ENCODE measurements at places on chromosomes 11 and 22.

DNA sequence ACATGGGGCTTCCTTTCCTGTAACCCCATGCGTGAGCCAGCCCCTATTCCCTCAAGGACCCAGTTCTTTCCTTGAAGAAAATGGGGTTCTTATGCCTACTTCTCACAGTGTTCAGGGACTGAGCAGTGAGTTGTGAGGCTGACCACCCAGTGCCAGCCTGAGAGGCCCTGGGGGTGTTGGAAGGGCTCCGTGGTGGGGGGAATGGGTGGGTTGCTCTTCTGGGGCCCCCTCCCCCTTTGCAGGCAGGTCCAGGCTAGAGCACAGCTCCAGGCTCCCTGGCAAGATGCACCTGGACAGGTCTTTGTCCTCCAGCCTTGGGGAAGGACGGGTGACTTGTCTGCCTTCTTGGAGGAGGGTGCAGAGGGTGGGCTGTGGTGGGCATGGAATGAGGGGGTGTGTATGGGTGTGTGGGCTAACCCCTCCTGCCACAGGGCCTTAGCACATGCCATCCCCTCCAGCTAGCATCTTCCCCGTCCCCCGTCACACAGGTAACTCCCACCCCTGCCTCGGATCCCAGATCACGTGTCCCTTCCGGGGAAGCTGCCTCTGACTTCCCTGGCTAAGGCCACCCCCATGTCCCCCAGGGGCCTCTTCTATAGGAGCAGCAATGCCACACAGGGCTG is 64.6 kb downstream of the MYEOV start:
- DNase-seq: no peak

- DNase-seq: no peak
These were observed 2.6 kb upstream of the CCDC81 start for GRCh38 chr11:86372041-86372440.

GRCh38 chr11:13701506-13701905 is 33.0 kb downstream of the FAR1 start:
- no peak for DNase-seq

DNA sequence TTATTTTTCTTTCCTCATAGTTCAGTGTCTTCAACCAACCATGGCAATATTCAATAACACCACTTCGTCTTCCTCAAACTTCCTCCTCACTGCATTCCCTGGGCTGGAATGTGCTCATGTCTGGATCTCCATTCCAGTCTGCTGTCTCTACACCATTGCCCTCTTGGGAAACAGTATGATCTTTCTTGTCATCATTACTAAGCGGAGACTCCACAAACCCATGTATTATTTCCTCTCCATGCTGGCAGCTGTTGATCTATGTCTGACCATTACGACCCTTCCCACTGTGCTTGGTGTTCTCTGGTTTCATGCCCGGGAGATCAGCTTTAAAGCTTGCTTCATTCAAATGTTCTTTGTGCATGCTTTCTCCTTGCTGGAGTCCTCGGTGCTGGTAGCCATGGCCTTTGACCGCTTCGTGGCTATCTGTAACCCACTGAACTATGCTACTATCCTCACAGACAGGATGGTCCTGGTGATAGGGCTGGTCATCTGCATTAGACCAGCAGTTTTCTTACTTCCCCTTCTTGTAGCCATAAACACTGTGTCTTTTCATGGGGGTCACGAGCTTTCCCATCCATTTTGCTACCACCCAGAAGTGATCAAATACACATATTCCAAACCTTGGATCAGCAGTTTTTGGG is at the start of gene OR51T1:
Gene OR51T1, plus strand, starts transcription at position 41 of the 641 bp plus-strand sequence. Its CDS starts 0 bp downstream, at position 41.
- DNase-seq: peak; percentile 7

GRCh38 chr22:32473388-32473952 is 1.1 kb upstream of the FBXO7 start:
- DNase-seq: peak; percentile 40

GRCh38 chr11:2898366-2899079 is 12.9 kb upstream of the CDKN1C start:
- DNase-seq: peak; percentile 89

DNA sequence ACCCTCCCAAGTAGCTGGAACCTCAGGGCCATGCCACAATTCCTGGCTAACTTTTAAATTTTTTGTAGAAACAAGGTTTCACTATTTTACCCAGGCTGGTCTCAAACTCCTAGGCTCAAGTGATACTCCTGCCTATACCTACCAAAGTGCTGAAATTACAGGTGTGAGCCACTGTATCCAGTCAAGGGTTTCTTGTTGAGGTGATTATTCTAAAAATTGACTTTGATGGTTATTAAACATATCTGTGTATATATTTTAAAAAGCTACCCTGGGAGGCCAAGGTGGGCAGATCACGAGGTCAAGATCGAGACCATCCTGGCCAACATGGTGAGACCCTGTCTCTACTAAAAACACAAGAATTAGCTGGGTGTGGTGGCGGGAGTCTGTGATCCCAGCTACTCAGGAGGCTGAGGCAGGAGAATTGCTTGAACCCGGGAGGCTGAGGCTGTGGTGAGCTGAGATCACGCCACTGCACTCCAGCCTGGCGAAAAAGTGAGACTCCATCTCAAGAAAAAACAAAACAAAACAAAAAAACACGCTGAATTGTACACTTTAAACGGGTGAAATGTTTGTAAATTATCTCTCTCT is 27.1 kb downstream of the MAPK1 start:
- DNase-seq: no peak

DNA sequence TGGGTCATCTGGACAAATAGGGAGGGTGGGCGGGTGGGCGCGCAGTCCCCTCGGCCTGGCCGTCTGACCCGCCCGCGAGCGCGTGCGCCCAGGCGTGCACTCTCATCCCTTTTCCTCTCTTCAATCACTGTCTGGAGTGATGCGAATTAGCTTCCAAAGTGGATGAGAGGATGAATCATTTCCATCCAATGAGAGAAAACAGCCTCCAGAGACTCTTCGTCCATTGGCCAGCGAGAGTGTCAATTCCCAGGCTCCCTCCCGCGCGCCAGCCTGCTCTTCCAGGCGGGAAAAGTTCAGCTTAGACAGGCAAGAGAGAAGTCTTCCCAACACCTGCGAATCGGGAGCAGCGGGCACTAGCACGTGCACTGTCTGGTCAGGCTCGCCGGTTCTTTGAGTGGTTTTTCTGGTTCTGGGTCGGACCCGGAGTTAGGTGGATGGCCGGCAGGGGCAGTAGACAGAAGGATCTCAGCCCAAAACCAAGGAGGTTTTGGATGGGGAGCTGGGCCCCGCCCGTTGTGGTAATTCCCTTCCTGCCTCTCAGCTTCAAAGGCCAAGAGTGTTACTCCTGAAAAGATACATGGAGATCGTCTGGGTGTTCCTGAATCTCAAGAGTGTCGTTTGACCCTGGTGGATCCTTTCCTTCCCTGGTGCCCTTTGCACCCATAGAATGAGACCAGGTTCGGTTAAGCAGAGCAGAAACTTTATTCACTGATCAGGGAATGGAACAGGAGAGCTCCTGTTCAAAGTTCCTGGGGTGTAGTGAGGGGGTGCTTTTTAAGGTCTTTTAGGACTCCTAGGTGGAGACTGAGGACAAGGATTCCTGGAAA is 33.4 kb upstream of the GLYATL1 start:
- peak; percentile 91 for DNase-seq

DNA sequence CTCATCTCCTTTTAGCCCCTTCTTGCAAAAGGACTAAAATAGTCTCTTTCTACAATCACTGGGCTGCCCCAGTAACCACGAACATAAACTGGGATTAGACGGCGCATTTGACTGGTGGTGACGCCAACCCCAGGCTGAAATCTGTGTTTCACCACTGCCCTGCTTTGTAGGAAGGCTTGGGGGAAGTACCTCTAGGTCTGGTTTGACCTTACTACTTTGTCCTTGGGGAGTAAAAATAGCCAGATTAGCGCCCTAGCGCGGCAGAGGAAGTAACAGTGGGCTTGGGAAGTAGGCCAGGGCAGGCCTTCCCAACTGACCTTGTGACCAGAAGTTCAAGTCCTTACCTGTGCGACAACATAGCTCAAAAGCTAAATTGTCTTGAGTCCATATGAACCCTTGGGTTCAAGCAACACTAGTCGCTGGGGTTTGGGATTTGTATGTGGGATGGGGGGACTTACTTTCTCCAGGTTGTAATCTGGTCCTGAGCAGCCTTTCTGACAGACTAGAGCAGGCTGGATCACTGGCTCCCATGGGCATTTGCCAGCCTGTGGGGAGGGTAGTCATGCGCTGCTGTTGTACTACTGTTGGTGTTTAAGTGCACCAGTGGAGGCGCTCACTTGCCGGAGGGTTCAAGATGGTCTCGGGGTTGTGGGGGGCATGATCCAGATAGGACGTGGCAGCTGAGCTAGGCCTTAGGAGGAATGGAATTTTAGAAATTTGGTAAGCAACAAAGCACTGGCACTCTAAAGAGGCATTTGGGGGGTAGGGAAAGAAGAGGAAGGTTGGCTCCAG is 953 bp upstream of the PACS1 start:
- peak; percentile 64 for DNase-seq

- DNase-seq: no peak
These were observed 525 bp downstream of the BIK start for GRCh38 chr22:43110927-43111623.

DNA sequence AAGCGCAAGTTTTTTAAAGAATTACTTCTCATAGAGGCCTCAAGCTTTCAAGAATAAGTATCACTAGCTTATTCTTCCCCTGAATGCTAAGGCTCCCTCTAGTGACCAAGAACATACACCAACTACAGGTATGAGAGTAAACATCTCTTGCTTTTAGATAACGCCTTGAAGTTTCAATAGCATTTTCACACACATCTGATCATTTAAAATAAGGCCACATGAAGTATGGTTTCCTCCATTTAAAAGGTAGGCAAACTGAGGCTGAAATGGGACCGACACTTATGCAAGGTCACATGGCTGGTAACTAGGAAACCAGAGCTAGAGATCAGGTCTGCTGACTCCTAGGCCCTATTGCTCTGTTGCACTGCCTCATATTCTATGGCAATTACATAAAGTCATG is 66.5 kb downstream of the CCDC34 start:
- peak; percentile 39 for DNase-seq

DNA sequence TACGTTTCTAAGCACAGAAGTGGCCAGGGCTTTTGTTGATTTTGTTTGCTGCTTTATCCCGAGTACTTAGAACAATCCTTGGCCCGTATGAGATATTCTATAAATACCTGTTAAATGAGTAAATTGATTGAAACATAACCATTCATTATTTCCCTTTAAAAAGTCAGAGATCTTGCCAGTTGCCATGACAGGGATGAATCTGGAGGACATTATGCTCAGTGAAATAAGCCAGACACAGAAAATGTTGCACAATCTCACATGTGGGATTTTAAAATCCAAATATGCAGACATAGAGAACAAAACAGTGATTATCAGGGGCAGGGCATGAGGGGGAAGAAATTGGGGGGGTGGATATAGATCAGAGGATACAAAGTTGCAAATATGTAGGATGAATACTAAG is 1240.1 kb downstream of the LRRC4C start:
- DNase-seq: no peak

DNA sequence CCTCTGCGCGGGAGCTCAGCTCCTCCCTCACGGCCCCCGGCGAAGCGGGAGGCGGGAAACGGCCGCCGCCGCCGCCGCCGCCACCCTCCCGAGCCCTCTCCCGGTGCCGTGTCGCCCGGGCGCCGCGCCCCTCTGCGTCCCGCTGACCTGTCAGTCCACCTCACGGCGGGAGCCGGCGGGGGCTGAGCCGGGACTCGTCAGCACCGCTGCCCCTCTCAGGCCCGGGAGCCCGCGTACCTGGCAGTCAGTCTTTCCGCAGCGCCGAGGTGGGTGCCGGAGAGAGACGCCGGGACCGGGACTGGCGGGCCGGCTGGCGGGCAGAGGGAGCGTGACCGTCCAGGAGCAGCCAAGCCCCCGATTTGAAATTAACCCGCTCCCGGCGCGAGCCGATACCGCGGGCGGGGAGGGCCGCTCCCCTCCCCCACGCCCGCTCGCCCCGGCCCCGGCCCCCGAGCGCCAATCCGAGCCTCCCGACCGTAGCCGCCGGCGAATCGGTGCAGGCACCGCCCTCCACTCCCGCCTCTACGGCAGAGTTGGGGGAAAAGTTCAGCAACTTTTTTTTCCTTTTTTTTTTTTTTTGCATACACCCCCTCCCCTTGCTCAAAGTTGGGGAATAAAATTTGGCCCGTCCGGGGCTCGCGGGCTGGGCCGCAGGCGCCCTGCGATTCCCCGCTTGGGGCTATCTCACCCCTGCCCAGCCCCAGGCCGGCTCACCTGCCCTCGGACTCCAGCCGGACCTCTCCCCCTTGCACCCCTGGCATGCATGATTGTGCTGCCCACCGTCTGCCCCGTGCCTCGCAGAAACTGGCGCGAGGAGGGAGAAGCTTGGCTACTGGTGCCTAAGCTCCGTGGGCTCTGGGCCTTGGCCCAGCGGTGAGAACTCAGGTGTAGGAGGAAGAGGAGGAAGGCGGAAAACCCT is 774 bp upstream of the E2F8 start:
- peak; percentile 65 for DNase-seq

DNA sequence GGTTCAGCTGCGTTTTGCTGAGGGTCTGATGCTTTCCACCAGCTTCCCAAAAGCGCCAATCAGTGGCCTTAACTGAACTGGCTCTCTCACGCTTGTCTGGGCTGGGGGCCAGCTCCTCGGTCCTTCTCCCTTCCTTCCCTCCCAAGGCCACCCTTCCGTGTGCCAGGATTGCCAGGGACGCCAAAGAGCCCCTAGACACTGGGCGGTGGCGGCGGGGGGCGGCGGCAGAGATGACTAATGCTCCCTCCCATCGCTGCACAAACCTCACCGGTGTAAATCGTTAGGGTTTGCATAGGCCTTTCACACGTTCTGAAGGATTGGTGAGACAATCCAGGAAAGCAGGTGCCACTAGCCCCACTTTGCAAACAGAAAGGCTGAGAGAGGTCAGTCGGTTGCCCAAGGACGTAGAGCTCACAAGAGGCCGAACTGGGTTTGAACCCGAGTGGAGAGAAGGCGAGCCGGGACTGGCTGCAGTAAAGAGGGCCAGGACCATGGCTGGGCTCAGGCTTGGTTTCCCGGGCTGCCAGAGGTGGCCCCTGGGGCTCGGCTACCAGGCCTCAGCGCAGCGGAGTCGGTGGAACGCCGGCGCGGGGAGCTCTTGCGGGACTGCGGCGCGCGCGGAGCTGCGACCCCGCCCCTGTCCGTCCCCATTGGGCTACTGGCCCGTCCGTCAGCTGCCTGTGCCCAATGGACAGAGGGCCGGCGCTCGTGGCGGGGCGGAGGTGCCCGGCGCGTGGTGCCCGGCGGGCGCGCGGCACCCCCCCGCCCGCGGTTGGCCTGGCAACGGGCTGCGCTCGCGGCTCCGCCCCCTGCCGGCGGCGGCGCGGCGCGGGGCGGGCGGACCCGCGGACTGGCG is 589 bp upstream of the GNAZ start:
- peak; percentile 99 for DNase-seq

Measured in AG08396 (cell line).